HFFc6 (cell line): ENCODE measurements at places on chromosomes 5 and 9. TPM values are rescaled to one million over a fixed set of nuclear protein-coding genes. Genes with fewer than 3 reads are reported as not detected.

VCAN gene
- 20.8 to 24.3 TPM (median 24.0 TPM) in 3 replicates for total RNA-seq

FOXD4 gene
- 0.36 to 0.77 TPM (median 0.44 TPM) in 3 replicates for total RNA-seq

MYMK gene
- total RNA-seq = not detected in 3 replicates

CDK5RAP2 gene
- 26.7 to 36.0 TPM (median 32.0 TPM) in 3 replicates for total RNA-seq

NUTM2G gene
- total RNA-seq = not detected in 3 replicates

HBEGF gene
- 6.0 to 9.9 TPM (median 8.1 TPM) in 3 replicates for total RNA-seq

EIF4E1B gene
- not detected in 3 replicates for total RNA-seq

CLIC3 gene
- 4.2 to 11.4 TPM (median 10.8 TPM) in 3 replicates for total RNA-seq

TNFAIP8 gene
- total RNA-seq = 8.0 and 13.8 TPM in 2 replicates

TXNDC8 gene
- not detected in 3 replicates for total RNA-seq

IFNB1 gene
- not detected in 3 replicates for total RNA-seq

CDH9 gene
- not detected in 3 replicates for total RNA-seq

CA9 gene
- 0.15 to 0.28 TPM in 2 of 3 replicates, not detected in the other for total RNA-seq

NPDC1 gene
- total RNA-seq = 121 to 185 TPM (median 184 TPM) in 3 replicates

ENTPD8 gene
- total RNA-seq = not detected in 3 replicates

GRCh38 chr9:14081745-14082144 is 232.2 kb downstream of the NFIB start:
- no peak for DNase-seq

DNA sequence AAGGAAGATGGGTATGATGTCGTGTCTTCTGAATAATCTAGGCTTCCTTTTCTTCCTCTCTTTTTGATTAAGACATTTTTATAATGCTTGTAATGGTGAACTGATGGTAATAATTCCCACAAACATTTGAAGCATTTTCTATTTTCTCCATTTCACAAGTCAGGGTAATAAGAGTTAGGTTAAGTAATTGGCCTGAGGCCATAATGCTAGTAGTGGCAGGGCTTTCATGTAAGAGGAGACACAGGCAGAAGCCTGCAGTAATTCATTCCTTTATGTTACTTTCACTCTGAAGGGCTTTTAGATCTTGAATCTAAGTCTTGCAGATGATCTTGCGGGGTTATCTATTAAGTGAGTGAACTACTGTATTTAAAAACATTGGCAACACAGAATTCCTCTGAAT is 374.9 kb downstream of the MAT2B start:
- peak; percentile 21 for DNase-seq

DNA sequence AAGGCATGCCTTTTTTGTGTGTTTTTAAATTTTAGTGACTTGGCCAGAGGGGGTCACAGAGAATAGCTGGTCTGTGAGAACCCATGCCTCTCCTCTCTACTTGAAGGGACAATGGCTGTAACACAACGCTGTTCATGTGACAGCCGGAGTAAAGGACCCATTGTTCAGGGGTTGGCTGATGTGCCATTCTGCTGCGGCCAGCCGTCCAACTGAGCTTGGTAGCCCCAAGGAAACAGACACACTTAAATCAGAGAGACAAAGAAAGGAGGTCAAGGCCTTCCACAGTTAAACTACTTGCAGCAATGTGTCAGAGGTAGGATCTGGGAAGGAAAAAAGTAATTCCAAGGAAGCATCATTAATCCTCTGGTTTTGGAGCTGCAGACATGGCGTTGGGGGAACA is 8.1 kb downstream of the MEGF10 start:
- DNase-seq = no peak

GRCh38 chr9:92480986-92481633 is 1.2 kb downstream of the ASPN start:
- no peak for DNase-seq

DNA sequence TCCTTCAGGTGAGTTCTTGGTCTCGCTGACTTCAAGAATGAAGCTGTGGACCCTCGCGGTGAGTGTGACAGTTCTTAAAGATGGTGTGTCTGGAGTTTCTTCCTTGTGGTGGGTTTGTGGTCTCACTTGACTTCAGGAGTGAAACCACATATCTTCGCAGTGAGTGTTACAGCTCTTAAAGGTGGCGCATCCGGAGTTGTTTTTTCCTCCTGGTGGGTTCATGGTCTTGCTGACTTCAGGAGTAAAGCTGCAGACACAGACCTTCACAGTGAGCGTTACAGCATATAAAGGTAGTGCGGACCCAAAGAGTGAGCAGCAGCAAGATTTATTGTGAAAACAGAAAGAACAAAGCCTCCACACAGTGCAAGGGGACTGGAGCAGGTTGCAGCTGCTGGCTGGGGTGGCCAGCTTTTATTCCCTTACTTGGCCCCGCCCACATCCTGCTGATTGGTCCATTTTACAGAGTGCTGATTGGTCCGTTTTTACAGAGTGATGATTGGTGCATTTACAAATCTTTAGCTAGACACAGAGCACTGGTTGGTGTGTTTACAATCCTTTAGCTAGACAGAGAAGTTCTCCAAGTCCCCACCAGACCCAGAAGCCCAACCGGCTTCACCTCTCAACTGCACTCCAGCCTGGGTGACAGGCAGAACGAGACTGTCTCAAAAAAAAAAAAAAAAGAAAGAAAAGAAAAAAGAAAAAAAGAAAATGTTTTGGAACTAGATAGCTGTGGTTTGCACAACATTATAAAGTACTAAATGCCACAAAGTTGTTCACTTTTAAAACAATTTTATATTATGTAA is 9.1 kb upstream of the ERMP1 start:
- no peak for DNase-seq

DNA sequence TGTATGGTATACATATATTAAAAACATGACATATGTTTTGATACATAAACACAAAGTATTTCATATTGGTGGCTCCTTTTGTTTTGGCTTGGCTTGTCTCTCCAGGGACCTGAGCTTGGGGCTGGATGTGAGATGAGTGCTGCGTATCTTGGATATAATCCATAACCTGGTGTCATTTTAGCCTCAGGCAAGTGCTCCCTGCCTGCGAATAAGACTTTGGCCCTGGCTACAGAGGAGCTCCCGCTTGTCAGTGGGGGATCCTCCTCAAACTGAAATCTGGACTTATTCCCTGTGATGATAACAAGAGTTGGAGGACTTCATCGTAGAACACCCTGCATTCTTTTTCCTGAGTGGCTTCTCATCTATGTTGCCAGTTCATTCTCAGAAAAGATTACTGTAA is 341.7 kb upstream of the CLINT1 start:
- DNase-seq = no peak

- no peak for DNase-seq
Observed at GRCh38 chr9:1676771-1677170, 338.4 kb upstream of the SMARCA2 start.

DNA sequence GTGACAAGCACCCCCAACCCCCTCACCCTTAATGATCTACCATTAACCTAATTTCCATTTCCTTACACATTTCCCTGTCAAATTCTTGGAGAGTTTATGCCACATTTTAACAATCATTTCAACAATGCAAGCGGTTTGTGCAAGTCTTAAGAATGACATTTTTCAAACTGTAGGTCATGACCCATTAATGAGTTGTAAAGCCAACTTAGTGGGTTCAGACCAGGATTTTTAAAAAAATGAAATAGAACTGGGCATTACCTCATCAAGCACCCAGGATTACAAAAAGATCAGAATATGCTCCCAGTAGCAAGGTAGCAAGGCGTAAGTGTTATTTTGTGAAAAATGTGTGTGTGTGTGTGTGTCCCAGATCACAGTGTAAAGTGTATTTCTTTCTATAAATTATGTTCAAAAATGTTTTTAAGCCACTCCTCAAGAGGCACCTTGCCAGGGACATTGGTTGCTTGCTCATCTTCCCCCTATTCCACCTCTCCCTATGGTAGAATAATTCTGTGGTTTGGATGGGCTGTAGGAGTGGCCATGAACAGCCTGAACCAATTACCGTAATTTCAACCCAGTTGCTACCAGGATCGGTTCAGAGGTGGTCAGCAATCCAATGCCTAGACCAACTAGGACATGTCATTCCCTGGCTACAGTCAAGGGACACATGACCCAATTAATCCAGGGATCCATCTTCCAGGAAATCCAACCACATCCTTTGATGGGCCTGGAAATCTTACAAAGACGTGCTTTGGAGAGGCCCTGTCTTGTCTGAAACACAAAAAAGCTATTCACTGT is 14.4 kb upstream of the TGFBR1 start:
- no peak for DNase-seq

DNA sequence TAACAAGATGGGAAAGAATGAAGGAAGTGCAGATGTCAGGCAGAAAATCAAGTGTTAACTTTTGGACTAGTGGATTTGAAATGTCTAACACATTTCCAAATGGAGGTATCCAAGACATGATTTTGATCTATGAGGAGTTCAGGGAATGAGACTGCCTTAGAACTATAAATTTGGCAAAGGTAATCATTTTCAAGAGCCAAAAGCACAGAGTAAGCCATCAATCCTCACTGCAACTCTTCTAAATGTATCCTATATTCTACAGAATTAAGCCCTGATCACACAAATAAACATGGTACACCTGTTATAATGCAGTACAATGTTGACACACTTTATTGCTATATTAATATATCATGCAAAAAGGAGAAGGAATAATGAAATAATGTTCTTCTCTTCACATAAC is 55.6 kb downstream of the SETX start:
- no peak for DNase-seq

- no peak for DNase-seq
Observed at GRCh38 chr5:116037236-116037822, 5.1 kb downstream of the ARL14EPL start.

GRCh38 chr5:36177154-36177553 is 25.2 kb downstream of the SKP2 start:
- no peak for DNase-seq

DNA sequence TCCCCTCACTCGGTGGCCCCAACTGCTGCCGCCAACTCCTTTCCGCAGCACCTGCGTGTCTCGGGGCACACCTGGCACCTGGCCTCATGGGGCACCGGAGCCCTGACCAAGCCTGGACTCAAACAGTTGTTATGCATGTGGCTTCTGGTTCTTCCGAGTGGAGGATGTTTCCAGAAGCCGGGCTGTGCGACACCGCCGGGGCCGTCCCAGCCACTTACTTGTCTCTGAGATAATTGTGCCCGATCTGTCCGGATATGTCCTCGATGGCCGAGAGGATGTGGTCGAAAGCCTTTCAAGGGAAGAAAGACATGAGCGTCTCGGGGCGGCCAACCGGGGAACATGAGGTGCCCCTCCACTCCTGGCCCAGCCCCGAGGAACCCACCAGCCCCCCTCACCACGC is 38.4 kb downstream of the EXOC3 start:
- DNase-seq = no peak

GRCh38 chr9:133986061-133986460 is 6.1 kb downstream of the VAV2 start:
- no peak for DNase-seq

DNA sequence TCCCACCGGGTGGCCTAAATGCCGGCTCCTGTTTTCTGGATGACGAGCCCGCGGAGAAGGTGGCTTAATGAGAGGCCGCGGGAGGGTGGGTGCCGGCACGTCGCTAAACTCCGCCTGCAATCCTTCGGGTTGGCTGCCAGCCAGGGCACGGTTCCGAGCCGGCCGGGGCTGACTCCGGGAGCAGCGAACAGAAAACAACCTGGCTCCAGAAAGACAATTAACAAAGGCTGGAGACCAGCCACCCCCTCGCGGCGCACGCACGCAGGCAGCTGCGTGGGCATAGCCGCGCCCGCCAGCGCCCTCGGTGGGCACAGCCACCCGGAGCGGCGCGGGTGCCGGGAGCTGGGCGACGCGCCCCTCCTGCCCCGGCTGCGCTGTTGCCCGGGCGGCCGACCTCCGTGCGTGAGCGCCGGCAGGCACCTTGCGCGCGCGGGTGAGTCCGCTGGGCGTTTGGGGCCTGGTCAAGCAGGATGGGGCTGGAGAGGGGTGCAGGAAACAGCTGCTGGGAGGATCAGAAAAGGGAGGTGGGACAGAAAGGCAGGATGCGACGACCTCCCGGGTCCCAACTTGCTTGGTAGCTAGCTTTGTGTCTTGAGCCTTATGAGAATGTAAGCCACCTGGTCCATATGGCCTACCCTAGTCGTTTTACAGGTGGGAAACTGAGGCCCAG is at the start of gene ARHGEF37:
Gene ARHGEF37 (plus strand): TSS at position 307 of the 670 bp plus-strand sequence. CDS start 16,272 bp downstream, outside the sequence.
- peak; percentile 23 for DNase-seq

DNA sequence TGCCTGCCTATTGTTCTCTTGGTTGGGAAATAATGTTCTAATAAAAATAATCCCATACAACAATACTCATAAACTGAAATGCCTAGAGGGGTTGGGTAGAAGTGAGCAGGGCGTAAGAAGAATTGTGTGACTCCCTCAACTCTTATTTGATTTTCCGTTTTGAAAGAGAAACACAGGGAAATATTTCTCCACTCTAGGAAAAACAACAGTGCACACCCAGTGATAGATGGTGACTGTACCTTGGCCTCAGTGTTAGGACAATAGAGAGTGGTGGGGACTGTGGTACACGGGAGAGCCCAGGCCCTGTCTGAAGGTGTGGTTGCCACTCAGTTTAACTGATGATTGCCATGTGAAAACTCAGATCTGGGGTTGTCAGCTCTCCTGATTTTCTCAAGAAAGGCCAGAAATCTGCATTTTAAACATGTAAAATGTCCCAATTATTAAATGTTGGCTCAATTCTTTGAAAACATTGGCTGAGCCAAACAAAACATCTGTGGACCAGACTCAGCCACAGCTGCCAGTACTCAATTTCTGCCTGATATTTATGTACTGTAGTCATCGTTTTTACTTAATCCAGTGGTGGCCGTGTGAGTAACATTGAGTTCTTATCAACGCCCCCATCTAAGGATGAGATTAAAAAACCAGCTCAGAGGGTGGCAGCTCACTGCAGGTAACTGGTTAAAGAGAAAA is 103.8 kb upstream of the ZNF618 start:
- DNase-seq = no peak

- peak; percentile 95 for DNase-seq
Observed at GRCh38 chr9:112065806-112066606, 109.1 kb downstream of the SUSD1 start.

GRCh38 chr5:77758141-77758938 is 17.8 kb downstream of the TBCA start:
- DNase-seq = no peak

DNA sequence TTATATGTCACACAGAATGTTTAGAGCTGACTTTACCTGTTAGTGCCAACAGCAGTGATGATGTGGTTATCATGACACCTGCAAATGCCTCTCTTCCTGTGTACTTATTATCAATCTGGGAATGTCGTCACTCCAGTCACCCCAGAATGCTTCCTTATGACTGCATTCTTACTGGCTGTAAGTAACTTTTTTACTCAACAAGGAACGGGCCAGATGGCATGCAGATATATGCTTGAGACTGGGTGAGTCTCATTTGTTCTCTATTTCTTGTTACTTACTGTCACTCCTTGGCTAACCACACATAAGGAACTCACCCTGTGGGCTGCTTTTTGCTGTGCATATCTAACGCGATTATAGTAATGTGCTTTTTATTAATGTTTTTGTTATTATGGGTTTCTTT is 385.5 kb upstream of the MEF2C start:
- no peak for DNase-seq

GRCh38 chr9:5450359-5451091 is at the start of gene CD274:
Gene CD274, plus strand, starts transcription at chr9:5450542. Its CDS starts 5,572 bp downstream, at chr9:5456114.
- DNase-seq = peak; percentile 86

- DNase-seq = no peak
Observed at GRCh38 chr9:131266266-131267229, 9.8 kb downstream of the FAM78A start.

DNA sequence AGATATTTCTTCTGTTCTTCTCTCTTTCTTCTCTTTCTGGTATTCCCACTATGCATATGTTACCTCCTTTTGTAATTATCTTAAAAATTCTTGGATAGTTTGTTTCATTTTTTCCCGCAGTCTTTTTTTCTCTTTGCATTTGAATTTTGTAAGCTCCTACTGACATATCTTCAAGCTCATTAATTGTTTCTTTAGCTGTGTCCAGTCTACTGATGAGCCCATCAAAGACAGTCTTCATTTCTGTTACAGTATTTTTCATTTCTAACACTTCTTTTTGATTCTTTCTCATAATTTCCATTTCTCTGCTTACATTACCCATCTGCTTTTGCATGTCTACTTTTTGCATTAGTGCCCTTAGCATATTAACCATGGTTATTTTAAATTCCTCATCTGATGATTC is 44.7 kb upstream of the UNC5A start:
- no peak for DNase-seq
